Hippocampal formation (tissue), 2 donors: ENCODE measurements at places on chromosomes 5 and 9.
A peak's percentile ranks its signal among the peaks of the same experiment; 100 is the strongest.

GRCh38 chr9:87678650-87679355, 47.1 kb upstream of the CTSL start:
- peak; percentile 69 for DNase-seq

DNA sequence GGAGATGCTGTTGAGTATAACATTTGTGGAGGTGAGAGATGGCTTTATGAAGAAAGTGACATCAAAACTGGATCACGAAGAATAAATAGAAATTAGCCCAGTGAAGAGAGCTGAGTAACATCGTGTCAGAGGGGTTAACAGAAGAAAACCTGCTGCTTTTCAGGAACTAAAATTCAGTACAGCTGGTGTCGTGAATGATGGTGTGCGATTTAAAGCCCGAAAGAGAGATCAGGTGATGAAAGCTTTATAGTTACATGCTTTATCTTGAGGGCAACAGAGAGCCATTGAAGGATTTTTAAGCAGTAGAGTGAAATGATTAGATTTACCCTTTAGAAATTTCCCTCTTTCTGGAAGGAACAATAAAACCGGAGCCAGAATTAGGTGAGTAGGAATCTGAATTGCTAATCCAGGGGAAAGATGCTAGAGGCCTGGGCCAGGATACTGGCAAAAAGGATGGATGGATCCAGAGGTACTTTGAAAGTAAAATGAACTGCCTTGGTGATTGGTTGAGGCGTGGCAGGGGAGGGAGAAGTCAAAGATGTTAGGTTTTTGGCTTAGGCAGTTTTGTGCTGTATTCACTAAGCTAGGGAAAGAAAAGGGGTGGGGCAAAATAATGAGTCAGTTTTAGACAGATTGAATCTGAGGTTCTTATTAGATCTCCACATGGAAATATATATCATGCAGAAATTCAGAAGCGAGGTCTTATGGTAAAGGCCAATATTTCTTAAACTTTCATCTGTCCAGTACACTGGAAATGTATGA, 3.4 kb downstream of the LRRC70 start:
- DNase-seq, result no peak

GRCh38 chr5:98470747-98471146, 302.7 kb upstream of the RGMB start:
- DNase-seq, result no peak

DNA sequence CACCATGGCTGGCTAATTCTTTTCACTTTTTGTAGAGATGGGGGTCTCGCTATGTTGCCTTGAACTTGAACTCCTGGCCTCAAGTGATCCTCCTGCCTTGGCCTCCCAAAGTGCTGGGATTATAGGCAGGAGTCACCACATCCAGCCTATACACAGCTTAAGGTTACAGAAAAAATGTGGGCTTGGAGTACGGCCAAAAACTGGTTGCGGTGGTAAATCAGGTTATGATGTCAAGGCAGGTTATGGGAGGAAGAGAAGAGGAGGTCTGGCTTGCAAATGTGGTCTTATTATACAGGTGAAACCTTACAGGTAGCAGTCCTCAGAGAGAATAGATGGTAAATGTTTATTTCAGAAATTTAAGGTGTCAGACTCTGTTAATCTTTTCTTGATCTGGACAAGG, 30.7 kb upstream of the SYK start:
- DNase-seq, result no peak

DNA sequence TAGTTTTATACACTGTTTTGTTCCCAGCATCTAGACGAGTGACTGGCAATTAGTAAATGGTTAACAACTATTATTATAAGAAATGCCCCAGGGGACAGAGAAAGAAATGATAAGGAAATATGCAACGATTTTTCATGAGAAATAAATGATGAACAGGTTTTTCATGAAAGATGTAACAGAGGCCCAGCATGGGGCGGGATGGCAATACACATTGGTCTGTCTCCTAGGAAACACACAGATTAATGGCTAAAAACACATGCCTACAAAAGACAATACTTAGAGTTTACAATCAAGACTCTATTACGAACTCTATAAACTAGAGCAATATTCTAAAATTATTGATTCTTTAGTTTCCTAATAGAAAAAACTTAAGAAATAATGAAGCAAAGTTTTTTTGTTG, 441.5 kb upstream of the CDH9 start:
- DNase-seq, result no peak

DNA sequence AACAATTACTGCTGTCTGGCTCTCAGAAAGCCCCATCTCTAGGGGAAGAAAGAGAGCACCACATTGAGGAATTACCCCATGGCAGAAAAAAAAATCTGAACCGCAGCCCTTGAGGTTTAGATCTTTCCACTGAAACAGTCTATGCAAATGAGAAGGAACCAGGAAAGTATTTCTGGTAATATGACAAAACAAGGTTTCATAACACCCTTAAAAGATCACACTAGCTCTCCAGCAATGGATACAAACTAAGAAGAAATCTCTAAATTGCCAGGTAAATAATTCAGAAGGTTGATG, 427.1 kb downstream of the PRELID2 start:
- DNase-seq, result no peak

DNA sequence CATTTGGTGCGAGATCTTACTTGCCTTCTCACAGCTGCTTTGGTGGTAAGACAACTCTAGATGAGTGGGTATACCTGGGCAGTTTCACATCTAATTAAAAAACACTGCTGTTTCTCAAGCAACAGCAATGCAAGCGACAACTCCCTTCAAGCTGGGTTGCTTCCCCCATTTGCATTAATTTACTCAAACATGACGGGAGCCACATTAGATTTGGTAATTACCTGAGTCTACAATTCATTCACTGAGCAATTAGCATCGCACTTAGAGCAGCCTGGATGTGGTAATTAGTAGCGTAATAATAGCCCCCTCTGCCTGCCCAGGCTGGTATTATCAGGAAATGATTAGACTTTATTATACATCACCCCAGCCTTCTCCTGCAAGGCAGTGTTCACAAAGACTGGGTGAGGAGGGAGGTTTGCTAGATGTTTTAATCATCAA, 73.4 kb downstream of the FBXO38 start:
- DNase-seq, result no peak
